ENCODE measurements at places on chromosomes 3 and 15. TPM values are rescaled to one million over a fixed set of nuclear protein-coding genes. Genes with fewer than 3 reads are reported as not detected.

RLBP1 gene
- not detected for total RNA-seq

B3GALNT1 gene
- 16.9 TPM for total RNA-seq

MYO9A gene
- 59.1 TPM for total RNA-seq

ZSCAN2 gene
- total RNA-seq, result 9.7 TPM

KIF7 gene
- total RNA-seq, result 19.7 TPM

CCDC13 gene
- total RNA-seq, result 0.29 TPM

LSMEM2 gene
- not detected for total RNA-seq

TTLL13 gene
- total RNA-seq, result not detected

SCAANT1 gene
- total RNA-seq, result not detected

GOLGA8R gene
- total RNA-seq, result 3.9 TPM

RASL12 gene
- total RNA-seq, result 108 TPM

SCN11A gene
- total RNA-seq, result under 0.01 TPM

CACNA1D gene
- total RNA-seq, result 0.33 TPM

CHCHD6 gene
- total RNA-seq, result 12.6 TPM

INSYN1 gene
- total RNA-seq, result 0.73 TPM

CAND2 gene
- total RNA-seq, result 16.9 TPM

CCDC54 gene
- not detected for total RNA-seq

CASR gene
- total RNA-seq, result not detected

GOLGA8G gene
- total RNA-seq, result not detected

GPR87 gene
- total RNA-seq, result 0.29 TPM

IGF1R gene
- 49.0 TPM for total RNA-seq

BSN gene
- 0.17 TPM for total RNA-seq

GOLGA8M gene
- 1.2 TPM for total RNA-seq

SAMMSON gene
- total RNA-seq, result not detected

CYP1A1 gene
- not detected for total RNA-seq
